Fibroblast of skin of left biceps (primary cell): ENCODE measurements at places on chromosomes 16 and 17.

- DNase-seq, result no peak
Measured at GRCh38 chr16:5062051-5062450, 3.7 kb downstream of the C16orf89 start.

- DNase-seq, result no peak
Measured at GRCh38 chr17:76510831-76511244, 9.6 kb upstream of the RHBDF2 start.

GRCh38 chr16:68612996-68613395 is 32.1 kb upstream of the CDH3 start:
- DNase-seq, result no peak

DNA sequence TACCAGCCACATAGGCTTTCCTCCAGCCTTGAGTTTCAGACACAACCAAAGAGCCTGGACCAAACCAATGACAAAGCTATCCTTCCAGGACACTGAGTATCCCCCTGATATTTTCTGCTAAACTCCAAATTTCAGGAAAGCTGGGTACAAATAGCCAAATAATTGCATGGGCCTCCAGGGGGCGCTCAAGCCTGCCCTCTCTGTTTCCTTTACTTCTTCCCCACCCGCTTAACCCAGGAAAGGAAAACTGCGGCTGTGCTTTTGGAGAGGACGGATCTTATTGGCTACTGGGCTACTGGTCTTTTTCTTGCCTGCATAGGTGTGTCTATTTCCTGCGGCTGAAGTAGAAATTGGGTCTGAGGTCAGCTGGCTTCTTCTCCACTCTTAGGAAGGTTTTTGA is 30.1 kb downstream of the GNGT2 start:
- peak; percentile 6 for DNase-seq

GRCh38 chr16:87619360-87620200 is 17.3 kb downstream of the JPH3 start:
- DNase-seq, result no peak

GRCh38 chr17:70896843-70897242 is 727.5 kb downstream of the KCNJ2 start:
- DNase-seq, result no peak

GRCh38 chr16:24069036-24069590 is 187.0 kb upstream of the CACNG3 start:
- DNase-seq, result no peak

DNA sequence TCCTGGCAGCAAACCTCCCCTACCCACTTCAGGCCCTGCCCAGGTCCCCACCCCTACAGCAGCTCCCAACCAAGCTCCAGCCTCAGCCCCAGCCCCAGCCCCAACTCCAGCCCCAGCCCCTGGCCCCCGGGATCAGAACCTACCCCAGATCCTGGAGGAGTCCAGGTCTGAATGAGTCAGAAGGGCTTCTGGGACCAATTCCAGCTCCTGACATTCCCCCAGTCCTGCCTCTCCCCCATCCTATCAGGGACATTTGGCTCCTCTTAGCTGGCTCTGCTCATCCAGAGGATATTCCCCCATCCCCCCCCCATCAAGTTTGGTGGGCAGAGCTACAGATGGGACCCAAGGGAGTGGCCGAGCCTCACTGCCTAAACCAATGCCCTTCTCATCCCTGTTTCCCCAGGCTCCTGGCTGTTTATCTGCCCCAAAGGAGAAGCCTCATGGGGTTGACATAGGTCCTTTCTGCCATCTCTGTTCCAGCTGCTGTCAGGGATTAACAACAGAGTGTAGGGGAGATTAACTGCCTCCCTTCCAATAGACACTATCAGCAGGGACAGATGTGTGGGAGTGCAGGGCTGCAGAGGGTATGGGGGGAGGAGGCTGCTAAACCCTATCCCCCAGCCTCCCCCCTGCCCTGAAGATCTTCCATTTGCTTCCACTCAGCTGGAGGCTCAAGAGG is 16.5 kb downstream of the CNTNAP1 start:
- peak; percentile 78 for DNase-seq

DNA sequence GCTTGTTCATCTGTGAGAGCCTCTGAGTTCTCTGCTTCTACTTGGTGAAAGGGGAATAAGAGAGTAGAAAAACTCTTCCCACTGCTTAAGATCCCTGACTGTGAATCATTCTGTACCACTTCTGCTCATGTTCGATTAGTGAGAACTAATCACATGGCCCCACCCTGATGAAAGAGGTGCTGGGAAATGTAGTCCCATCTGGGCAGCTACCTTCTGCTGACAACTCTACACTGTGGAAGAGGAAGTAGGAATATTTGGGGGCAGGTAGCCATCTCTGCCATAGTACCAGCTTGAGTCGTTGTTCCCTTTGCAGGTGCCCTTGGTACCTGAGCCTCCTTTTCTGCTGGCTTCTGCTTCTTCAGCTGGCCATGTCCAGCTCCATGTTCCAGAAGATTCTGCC is 29.9 kb downstream of the NKD1 start:
- DNase-seq, result no peak

DNA sequence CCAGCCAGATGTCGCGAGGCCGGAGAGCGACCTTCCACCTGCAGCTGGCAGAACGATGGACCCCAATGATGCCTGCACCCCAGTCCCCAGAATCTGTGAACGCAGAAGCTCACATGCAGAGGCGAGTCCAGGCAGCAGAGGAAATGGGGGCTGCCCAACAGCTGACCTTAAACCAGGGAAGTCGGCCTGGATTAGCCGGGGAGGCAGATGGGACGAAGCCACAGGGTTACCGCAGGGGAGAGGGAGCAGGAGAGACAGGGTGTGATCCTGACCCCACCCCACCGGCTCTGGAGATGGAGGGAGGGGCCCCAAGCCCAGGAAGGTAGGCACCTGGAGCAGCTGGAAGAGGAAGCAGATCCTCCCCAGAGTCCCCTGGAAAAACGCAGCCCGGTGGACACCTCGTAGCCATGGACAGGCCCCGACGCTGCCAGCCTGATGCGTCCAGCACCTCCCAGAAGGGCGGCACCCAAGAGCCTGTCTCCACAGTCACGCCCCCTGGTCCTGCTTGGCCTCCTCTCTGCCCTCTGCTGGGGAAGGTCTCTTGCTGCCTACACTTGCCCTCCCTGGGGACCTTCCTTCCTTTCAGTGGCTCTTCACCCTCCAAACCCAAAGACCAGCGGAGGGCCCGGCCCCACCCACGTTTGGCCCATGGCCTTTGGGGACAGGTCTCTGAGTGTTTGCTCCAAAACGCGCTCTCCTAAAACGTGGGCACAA is 37.3 kb downstream of the PIEZO1 start:
- no peak for DNase-seq
